ENCODE measurements at places on chromosomes 5 and 9. TPM values are rescaled to one million over a fixed set of nuclear protein-coding genes. Genes with fewer than 3 reads are reported as not detected.

PDGFRB gene
- 125 TPM for total RNA-seq

SHB gene
- total RNA-seq: 12.6 TPM

PCDHA12 gene
- total RNA-seq: 1.7 TPM

ANKDD1B gene
- not detected for total RNA-seq

RETREG1 gene
- 21.3 TPM for total RNA-seq

EPB41L4B gene
- not detected for total RNA-seq

MORN5 gene
- total RNA-seq: 6.2 TPM

SLC6A19 gene
- not detected for total RNA-seq

TRIM23 gene
- total RNA-seq: 17.0 TPM

ZFAND5 gene
- 205 TPM for total RNA-seq

TSTD2 gene
- total RNA-seq: 20.0 TPM

CDKN2A gene
- 2.7 TPM for total RNA-seq
